ENCODE measurements at places on chromosomes 4 and X. TPM values are rescaled to one million over a fixed set of nuclear protein-coding genes. Genes with fewer than 3 reads are reported as not detected.

The EMCN gene
- not detected for total RNA-seq

The MAGEE2 gene
- not detected for total RNA-seq

The NPY5R gene
- not detected for total RNA-seq

The DUSP9 gene
- total RNA-seq = 1.6 TPM

The EVC2 gene
- 2.7 TPM for total RNA-seq

Data from A549 treated with CORT108297 at 1 μM for 4 hours (cell line).